ENCODE measurements at places on chromosomes 7 and 10.

GRCh38 chr7:51253157-51253556, 63.5 kb downstream of the COBL start:
- no peak for DNase-seq

- DNase-seq = no peak
These were observed 3.0 kb downstream of the ITPRID1 start for GRCh38 chr7:31516680-31517502.

DNA sequence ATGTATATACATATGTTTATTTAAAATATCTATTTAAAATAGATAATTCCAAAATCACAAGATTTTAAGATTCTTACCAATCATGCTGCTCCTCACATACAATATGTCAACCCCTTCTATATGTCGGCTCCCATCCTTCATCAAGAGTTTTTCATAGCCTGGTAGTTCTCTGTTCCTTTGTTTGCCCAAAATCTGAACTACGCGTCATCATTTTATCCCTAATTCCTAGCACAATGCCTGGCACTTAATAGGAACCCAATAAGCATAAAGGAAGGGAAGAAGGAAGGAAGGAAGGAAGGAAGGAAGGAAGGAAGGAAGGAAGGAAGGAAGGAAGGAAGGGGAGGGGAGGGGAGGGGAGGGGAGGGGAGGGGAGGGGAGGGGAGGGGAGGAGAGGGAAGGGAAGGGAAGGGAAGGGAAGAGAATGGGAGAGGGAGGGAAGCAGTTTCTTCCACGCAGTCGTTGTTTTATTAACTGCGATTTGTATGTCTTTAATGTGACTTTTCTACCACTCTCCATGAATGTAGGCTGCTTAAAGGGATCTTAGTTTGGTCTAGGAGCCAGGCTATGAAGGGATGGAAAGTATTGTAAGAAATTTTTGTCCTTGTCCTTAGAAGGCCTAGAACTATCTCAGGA, 83.3 kb upstream of the PCGF5 start:
- DNase-seq = no peak

DNA sequence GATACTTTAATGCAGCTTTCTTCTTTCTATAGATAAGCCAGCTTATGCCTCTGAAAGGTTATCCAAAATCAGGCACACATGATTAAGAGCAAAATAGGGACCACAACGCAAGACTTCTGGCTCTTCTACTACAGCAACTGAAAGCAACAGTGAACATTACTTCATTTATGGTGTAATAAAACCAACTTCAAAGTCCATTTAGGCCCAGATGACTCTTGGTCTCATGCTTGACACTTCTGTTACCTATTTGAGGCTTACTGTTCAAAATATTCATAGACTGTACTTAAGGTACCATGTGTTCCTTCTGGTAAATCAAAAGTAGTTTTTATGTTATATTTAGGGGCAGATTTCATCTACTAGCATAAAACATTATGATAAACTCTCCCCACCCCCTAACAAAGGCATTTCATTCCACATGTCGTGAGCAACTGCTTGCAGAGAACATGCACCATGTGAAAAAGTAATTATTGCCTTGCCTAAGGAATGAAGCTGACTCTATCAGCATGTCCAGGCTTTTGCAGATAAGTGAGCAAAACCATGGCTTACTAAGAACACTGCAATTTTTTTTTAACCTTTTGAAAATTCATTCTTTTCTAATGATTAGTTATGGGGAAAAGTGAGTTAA, 154.9 kb upstream of the ITGB1 start:
- no peak for DNase-seq

- DNase-seq = no peak
These were observed 305.1 kb upstream of the IMMP2L start for GRCh38 chr7:111867348-111867931.

- DNase-seq = no peak
These were observed 573.4 kb upstream of the CNTNAP2 start for GRCh38 chr7:145543242-145543641.

- DNase-seq = no peak
These were observed 107.7 kb downstream of the BBS9 start for GRCh38 chr7:33237036-33237435.

- no peak for DNase-seq
These were observed 35.6 kb upstream of the ANTXRL start for GRCh38 chr10:46250898-46251856.

- peak; percentile 54 for DNase-seq
These were observed 32.5 kb downstream of the COL1A2 start for GRCh38 chr7:94426980-94427875.

GRCh38 chr10:23238015-23238414, 45.9 kb downstream of the PTF1A start:
- DNase-seq = no peak

DNA sequence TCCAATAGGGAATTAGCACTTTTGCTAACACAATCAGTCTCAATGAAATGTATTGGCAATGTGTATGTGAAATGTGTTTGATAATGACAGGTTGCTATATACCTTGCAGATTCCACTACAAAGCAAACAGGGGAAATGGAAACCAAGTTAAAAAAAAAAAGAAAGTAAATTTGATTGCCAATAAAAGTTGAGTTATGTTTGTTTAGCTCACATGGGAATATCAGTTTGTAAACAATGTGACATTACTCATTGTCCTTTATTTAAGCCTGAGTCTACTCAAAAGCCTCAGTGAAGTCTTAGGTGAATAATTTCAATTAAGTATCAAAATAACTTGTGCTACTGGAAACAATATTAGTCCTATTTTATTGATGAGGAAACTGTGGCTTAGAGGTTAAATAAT, 285.2 kb downstream of the CACNA2D1 start:
- no peak for DNase-seq

DNA sequence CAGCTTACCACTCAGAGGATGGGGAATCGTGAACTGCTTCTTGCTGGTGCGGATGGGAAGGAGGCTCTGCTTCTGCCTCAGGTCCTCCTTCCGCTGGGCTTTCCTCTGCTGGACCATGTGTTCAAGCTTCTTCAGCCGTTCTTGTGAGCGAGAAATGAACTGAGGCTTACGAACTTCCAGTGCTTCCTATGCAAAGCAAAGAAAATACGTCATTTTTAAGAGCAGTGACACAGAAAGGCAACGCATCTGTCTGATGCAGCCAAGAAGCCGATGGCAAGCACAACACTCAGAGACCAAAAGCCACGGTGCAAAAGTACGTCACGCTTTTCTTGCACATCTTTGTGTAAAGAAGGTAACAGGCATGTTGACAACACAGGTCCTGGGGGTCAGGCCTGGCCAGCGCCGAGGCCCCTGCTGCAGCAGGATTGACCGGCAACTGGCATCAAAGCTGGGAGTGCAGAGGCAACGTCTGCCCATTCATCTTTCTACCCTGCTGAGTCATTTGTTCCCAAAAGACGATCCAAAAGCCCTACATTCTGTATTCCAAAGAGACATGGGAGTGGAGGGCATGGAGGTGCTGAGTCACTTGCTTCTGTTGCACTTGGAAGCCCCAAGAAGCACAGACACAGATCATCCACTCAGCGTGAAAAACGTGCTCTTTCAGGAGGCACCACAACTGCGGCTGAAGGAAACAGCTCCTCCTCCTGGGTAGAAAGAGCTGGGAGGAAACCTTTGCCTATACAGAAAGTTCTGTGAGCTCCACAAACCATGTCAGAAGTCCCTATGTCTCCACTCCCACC, 71.0 kb upstream of the ADAM12 start:
- DNase-seq = no peak

GRCh38 chr10:89207801-89208551, 859 bp upstream of the CH25H start:
- DNase-seq = peak; percentile 58

DNA sequence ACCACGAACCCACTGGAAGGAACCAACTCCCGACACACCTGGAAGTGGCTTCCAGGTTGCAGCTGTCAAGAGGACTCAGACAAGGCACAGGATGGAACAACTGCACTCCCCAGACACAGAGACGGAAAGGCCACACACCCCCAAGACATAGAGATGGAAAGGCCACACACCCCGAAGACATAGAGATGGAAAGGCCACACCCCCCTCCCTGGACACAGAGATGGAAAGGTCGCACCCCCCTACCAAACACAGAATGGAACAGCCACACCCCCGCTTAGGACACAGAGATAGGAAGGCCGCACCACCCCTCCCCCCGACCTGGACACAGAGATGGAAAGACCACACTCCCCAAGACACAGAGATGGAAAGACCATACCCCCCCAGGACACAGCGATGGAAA, 7.6 kb downstream of the ZNF511 start:
- no peak for DNase-seq

DNA sequence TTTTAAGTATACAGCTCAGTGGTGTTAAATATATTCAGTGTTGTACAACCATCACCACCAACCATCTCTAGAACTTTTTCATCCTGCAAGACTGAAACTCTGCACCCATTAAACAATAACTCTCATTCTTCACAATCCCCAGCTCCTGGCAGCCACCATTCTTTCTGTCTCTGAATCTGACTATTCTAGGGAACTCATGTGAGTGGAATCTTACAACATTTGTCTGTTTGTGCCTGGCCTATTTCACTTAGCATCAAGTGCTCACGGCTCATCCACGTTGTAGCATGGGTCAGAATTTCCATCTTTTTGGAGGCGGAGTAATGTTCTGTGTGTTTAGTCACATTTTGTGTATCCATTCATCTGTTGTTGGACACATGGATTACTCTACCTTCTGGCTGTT, 40.8 kb upstream of the PFKFB3 start:
- DNase-seq = no peak

GRCh38 chr10:6327961-6328698, 125.4 kb downstream of the PFKFB3 start:
- DNase-seq = no peak

GRCh38 chr7:81499262-81500116, 270.4 kb downstream of the HGF start:
- no peak for DNase-seq

DNA sequence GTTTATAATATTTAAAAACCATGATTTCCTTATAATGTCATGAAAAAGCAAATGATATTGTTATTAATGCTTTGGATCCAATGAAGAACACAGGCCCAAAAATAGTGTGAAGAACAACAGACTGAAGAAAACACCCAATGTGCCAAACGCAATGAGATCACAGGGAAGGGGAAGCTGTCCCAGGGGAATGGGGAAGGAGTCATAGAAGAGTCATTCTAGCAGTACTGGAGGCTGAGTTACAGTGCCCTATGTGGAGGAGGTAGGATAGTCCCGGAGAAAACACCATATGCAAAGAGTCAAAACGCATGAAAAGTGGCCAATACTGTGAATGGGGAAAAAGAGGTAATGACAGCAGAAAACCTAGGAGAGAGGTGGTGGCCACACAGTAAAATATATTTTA, 50.9 kb downstream of the TPK1 start:
- no peak for DNase-seq

DNA sequence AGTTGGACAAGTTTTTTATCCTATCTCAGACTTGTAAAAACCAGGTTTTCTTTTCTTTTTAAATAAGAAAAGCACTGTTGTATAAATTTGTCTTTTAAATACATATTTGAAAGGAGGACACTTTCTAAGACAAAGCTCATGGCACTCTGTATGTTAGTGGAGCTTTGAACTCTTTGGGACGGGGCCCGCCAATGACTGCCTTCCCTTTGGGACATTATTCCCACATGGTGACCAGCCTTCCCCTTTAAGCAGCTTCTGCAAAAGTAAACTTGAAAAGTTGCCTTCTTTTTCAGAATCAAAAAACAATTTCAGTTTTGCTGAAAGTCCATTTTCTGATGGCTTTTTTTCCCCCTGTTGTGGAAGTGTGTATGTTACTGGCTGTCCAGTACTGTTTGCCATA, 1.8 kb downstream of the CUX1 start:
- no peak for DNase-seq

GRCh38 chr10:44259090-44259874, 125.6 kb downstream of the CXCL12 start:
- no peak for DNase-seq

DNA sequence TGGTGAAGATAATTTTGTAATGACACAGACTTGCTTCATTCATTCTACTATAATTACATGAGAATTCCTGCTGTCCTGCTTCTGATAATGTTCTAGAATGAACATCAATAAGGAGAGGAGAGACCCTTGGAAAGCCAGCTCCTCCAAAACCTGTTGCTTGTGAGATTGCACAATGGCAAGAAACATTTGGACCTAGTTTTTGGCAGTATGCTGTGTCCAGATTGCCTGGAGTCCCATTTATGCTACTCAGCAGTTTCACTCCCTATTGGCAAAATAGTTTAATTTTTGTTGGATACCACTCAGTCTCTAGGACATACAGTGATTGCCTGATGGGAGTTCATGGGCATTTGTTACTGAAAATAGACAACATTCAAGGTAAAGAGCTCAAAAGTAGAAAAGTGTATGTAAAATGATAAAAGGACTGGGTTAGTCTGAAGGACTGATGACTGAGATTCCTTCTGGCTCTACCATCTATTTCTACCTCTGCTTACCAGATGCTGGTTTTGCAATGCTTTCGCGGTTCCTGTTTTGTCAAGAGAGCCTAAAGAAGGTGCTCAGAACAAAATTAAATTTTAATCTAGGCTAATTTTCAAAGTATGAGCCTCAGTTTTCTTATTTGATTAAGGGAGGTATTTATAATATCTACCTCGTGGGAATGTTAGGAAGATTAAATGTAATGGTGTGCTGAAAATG, 8.0 kb upstream of the ACTR3B start:
- no peak for DNase-seq

DNA sequence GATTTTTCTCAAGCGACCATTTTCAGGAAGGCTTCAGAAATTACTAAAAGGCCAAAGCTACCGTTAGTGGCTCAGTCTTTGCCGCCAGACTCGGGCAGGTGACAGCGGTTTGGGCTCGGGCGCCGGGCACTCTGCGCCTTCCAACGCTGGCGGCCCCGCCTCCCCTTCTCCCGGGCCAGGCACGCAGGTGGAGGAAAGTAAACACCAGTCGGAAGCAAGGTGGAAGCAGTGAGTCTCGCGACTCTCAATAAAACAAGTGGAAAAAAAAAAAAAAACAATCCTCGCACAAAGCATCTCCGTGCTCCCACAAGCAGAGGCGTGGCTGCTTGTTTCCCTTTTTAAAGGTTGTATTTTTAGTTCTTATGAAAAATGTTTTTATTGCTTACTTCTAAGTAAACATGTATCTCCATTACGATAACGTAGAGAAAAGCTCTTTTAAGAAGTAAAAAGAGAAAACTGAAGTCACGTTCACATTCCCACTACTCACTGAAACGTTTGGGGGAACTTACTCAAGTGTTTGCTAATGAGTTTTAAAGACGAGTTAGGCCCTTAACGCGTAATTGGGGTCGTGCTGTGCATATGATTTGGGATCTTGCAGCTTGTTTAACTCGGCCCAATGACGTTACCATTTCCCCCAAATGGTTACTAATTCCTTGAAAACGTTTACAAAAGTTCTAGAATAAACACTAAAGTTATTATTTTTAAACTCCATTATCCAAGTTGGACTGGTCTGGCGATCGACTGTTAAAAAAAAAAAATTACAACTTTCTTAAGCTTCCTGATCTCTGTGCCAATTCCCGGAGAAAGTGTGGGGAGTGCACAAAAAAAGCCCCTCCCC, 864 bp downstream of the CDCA7L start:
- DNase-seq = peak; percentile 19
